ENCODE measurements at places on chromosomes 6 and 20. TPM values are rescaled to one million over a fixed set of nuclear protein-coding genes. Genes with fewer than 3 reads are reported as not detected.

ADGB gene
- not detected for total RNA-seq

AGPAT4 gene
- total RNA-seq, result 12.3 TPM

EEF1A2 gene
- total RNA-seq, result 18.1 TPM

IRAK1BP1 gene
- total RNA-seq, result 6.6 TPM

SEMG2 gene
- total RNA-seq, result 0.16 TPM

MYB gene
- 1.3 TPM for total RNA-seq

CAP2 gene
- 15.7 TPM for total RNA-seq

TP53RK gene
- 11.0 TPM for total RNA-seq

ANGPT4 gene
- 0.57 TPM for total RNA-seq

CCM2L gene
- total RNA-seq, result 13.8 TPM

CLIC5 gene
- total RNA-seq, result 7.4 TPM

PGK2 gene
- not detected for total RNA-seq

GSTA3 gene
- not detected for total RNA-seq

GLP1R gene
- total RNA-seq, result 0.22 TPM

CST1 gene
- not detected for total RNA-seq

TREM1 gene
- total RNA-seq, result 1.4 TPM

C6orf132 gene
- 42.7 TPM for total RNA-seq

GABRR1 gene
- total RNA-seq, result not detected

TMEM74B gene
- total RNA-seq, result 0.54 TPM

CRYBG1 gene
- total RNA-seq, result 32.6 TPM

TXLNB gene
- total RNA-seq, result 0.66 TPM

TULP4 gene
- total RNA-seq, result 114 TPM

RGS17 gene
- total RNA-seq, result 0.28 TPM

PPARD gene
- 24.4 TPM for total RNA-seq

HNF4A gene
- total RNA-seq, result 26.0 TPM

CNR1 gene
- 4.8 TPM for total RNA-seq

ZNF322 gene
- 27.3 TPM for total RNA-seq

SLCO4A1 gene
- 80.3 TPM for total RNA-seq

CTCFL gene
- total RNA-seq, result not detected

PNRC1 gene
- total RNA-seq, result 232 TPM

PDE10A gene
- total RNA-seq, result 23.1 TPM

GGT7 gene
- total RNA-seq, result 27.0 TPM
